ENCODE measurements at places on chromosomes 1 and 21.
A peak's percentile ranks its signal among the peaks of the same experiment; 100 is the strongest.

GRCh38 chr1:97603218-97603617 is 317.6 kb downstream of the DPYD start:
- no peak for DNase-seq

GRCh38 chr1:50474859-50475809 is 51.9 kb upstream of the DMRTA2 start:
- DNase-seq = no peak

- no peak for DNase-seq
Measured at GRCh38 chr1:63413394-63413793, 46.0 kb downstream of the ALG6 start.

- no peak for DNase-seq
Measured at GRCh38 chr1:25610822-25611630, 5.6 kb upstream of the MAN1C1 start.

- DNase-seq = no peak
Measured at GRCh38 chr1:73909043-73909562, 288.9 kb downstream of the LRRIQ3 start.

- no peak for DNase-seq
Measured at GRCh38 chr1:61724506-61724812, 482 bp downstream of the TM2D1 start.

DNA sequence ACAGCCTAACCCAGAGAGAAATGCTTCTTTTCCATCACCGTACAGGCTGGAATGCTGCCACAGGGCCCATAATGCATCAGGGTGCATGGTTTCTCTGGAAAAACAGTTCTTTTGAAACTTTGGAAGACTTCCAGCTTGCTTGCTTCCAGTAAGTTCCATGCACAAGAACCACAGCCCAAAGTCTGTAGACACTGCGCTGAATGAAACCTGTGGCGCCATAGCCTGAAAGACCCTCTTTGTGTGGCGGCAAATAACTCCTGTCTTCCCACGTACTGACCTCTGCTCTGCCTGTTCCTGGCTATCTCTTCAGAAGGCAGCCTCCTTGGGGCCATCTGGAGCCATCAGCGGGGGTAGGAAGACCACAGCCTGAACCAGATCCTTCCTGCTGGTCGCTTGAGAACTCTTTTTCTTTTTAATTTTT is 15.1 kb downstream of the MIIP start:
- no peak for DNase-seq

- DNase-seq = no peak
Measured at GRCh38 chr1:208059409-208060001, 148.6 kb upstream of the CD34 start.

- no peak for DNase-seq
Measured at GRCh38 chr1:61004262-61005003, 77.9 kb upstream of the NFIA start.

GRCh38 chr1:154371436-154371835 is 33.7 kb upstream of the IL6R start:
- DNase-seq = no peak

DNA sequence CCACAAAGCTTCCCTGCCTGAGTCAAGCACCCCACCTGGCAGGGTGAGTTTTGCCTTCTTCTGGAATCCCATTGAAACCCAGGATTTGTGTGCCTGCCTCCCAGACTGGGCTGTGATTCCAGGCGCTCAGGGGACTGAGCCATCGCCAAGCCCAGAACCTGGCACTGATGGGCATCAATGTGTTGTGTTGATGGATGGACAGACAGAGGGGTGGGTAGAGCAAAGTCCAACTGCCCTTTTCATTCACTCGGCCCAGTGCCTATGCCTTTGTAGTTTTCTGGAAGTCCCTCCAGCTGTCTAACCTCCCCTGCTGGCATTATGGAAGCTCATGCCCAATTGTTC is 66.0 kb upstream of the LAPTM5 start:
- no peak for DNase-seq

GRCh38 chr21:34822942-34823341 is 154.1 kb downstream of the CLIC6 start:
- no peak for DNase-seq

- DNase-seq = no peak
Measured at GRCh38 chr1:119001181-119002027, 13.3 kb upstream of the TBX15 start.

GRCh38 chr1:76640092-76640491 is 227.2 kb upstream of the ST6GALNAC5 start:
- DNase-seq = no peak

GRCh38 chr1:92329347-92330129 is 30.7 kb downstream of the RPAP2 start:
- peak; percentile 33 for DNase-seq

DNA sequence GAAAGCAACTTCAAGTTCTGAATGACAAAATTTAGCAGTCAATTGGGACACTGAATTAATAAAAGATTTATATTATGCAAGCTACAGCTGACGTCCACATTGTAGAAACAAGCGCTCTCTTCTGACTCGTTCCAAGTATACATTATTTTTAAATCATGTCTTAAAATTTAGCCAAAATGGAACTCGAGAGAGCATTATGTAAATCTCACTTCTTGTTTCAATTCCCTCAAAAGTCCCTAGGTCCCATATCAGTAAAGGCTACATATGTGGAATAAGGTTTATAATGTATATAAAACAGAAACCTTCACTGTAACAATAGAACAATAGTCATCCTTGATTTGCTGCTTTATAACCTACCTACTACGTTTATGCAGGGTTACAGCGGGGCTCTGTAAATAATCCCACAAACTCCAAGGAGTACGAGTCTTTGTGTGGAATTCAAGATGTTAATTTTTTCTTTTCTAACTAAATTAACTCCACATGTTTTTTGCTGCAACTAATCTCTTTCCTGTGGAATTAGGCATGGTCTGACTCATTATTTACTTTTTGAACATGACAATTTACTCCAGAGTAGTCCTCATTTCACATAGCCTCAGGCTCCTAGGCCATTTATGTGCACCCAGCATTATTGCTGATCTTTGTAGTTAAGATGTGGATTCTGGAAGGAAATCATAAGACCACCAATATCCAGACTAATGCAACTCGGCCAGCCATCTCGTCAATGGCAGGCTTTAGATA is 785.1 kb downstream of the LTN1 start:
- peak; percentile 37 for DNase-seq

- peak; percentile 40 for DNase-seq
Measured at GRCh38 chr1:17633654-17634053, 94.2 kb downstream of the ARHGEF10L start.

- no peak for DNase-seq
Measured at GRCh38 chr1:82640352-82640751, 839.6 kb downstream of the ADGRL2 start.

GRCh38 chr1:206654828-206655227 is 19.5 kb downstream of the DYRK3 start:
- DNase-seq = no peak

DNA sequence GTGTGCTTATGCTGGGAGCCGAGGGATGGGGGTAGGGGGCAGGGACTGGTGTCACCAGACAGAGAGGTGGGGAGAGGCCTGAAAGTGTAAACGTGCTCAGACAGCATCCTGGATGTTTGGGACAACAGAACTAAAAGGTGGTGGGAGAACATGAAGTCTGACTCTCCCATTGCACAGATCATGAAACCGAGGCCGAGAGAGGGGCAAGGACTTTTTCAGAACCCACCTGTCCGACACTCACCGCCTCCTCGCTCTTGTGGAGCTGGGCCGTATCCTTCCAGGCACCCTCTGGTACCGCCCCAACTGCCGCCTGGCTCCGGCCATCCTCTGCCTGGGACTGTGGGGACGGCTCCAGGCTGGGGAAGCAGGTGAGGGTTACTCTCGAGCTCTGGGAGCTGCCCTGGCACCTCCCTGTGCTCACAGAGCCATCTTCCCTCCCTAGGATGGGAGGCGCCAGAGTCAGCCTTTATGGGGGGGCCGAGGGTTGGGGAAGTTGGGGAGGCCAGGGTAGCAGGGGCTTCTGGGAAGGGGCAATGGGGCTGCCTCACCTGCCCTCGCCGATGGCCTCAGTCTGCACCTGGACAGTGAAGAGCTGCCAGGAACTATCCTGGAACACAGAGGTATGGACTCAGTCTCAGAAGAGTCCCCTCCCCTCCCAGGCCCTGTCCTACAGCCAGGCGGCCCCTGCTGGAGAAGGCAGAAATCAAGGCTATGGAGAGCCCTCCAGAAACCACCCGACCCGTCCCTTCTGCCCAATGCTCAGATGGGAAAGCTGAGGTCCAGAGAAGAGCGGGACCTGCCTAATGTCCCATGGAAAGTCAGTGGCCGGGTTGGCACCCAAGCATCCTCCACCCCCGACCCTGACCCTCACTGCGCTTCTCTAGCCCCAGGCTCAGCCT is 7.0 kb downstream of the ATP13A2 start:
- DNase-seq = no peak

- DNase-seq = no peak
Measured at GRCh38 chr1:112514901-112515300, 6.1 kb downstream of the WNT2B start.

GRCh38 chr1:7587108-7587772 is 183.9 kb upstream of the VAMP3 start:
- DNase-seq = no peak

GRCh38 chr1:61092642-61093041 is 10.3 kb downstream of the NFIA start:
- DNase-seq = no peak

- DNase-seq = peak; percentile 54
Measured at GRCh38 chr1:109041621-109042468, at the start of gene WDR47. WDR47 (minus strand) TSS chr1:109042102; CDS start chr1:109023512, 18,590 bp downstream.

GRCh38 chr21:41315726-41316125 is 875 bp upstream of the FAM3B start:
- DNase-seq = no peak

GRCh38 chr1:94669198-94669597 is 127.6 kb upstream of the F3 start:
- no peak for DNase-seq

- peak; percentile 80 for DNase-seq
Measured at GRCh38 chr1:230849451-230850224, 18.7 kb downstream of the C1orf198 start.

DNA sequence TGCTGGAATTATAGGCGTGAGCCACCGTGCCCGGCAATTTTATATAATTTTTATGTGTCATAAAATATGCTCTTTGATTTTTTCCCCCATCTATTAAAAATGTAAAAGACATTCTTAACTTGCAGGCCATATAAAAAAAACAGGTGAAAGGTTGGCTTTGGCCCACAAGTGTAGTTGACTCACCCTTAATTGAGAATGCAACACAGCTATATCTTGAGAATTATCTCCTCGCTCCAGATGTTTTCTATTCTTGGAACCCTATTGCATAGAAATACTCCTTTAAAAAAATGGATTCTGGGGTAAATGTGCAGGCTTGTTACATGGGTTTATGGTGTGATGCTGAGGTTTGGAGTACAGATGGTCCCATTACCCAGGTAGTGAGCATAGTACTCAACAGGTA is 112.0 kb downstream of the ST3GAL3 start:
- DNase-seq = no peak

- DNase-seq = no peak
Measured at GRCh38 chr21:25581582-25581981, 25.7 kb downstream of the MRPL39 start.

GRCh38 chr1:217495249-217495648 is 135.6 kb downstream of the GPATCH2 start:
- DNase-seq = no peak

DNA sequence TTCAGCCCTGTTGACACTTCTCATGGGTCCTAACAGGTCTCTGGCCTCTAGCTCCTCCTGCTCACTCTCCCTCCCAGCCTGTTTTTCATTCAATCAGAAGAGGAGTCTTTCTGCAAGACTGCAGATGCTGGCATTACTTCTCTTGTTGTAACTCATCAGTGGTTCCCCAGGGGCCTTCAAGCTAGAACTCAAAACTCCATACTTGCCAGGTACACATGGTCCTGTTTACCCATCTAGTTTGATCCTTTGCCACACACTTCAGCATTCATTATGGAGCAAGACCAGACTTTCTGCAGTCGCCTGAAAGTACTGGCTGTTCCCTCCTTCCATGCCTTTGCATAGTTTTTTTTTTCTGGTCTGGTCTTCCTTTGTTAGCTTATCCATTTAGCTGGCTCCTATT is 47.9 kb downstream of the SERBP1 start:
- DNase-seq = no peak

DNA sequence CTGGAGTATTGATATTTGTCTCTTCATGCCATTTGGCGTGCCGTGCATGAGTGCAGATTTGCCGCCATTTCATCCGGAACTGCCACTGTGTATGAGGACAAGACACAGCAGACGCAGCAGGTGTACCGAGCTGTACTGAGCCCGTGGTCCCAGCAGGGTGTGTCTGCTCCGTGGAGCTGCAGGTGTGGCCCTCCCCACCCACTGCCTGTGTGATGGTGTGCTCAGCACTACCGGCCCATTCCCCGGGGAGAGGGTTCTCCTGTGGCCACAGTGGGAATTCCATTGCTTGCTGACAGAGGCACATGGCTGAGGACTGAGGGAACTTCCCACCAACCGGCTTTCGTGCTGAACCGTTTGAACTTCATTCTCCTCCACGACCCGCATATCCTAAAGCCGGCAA is 34.3 kb upstream of the COL6A1 start:
- no peak for DNase-seq

DNA sequence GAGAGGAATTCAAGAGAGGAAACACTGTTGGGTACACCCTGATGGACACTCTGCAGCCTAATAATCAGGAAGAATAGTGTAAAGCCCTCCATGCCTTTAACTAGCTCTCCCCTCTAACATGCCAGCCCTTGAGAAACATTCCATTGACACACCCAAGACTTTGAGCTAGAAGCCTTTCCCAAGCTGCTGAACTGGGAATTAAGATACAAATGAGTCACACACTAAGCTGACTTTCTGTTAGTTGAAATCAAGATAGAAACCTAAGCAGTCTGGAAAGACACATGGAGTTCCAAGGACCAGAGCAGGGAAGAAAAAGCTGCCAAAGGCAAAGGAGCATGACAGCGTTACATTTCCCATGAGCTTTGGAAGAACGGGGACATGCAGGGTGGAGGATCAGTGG is 380.8 kb downstream of the NPHP4 start:
- no peak for DNase-seq

GRCh38 chr1:114345930-114346479 is 165.0 kb downstream of the TRIM33 start:
- no peak for DNase-seq

DNA sequence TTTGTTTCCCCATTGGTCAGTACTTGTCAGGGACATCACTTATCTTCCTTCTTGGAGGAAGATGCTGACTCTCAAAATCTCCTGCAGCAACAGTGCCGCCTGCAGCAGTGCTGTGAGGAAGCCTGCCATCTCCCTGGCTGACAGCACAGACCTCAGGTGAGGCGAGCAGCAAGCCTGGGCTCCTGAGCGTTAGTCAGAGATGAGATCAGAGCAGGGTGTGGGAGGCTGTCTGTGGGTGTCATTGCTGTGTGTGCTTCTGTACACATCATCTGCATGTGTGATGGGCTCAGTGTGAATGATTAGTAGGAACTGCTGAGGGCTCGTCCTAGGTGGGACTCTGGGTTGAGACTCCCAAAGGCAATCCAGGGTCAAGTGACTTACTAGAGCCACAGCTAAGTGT is 6.1 kb downstream of the STRIP1 start:
- DNase-seq = no peak

- DNase-seq = no peak
Measured at GRCh38 chr1:67560580-67561255, 124.3 kb upstream of the GADD45A start.

Data from AG04449 (cell line).